ENCODE measurements at places on chromosomes 5 and 9.

DNA sequence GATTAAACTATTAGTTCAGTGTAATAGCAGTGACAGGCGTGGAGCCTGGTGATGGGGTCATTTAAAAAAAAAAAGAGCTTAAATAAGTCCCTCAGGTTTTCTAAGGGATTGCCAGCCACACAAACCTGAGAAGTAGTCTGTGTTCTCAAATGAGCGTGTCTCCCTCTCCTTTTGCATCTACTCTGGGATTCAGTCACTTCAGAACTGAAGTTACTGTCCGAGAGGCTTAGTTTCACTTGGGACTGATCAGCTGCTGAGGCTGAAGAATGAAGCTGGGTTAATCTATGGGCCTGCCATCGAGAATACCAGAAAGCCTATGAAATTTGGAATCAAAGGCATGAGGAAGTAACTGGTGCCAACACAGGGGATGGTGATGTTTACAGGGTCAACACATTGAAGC lies 310.1 kb downstream of the ADAMTS6 start:
- no peak for DNase-seq

DNA sequence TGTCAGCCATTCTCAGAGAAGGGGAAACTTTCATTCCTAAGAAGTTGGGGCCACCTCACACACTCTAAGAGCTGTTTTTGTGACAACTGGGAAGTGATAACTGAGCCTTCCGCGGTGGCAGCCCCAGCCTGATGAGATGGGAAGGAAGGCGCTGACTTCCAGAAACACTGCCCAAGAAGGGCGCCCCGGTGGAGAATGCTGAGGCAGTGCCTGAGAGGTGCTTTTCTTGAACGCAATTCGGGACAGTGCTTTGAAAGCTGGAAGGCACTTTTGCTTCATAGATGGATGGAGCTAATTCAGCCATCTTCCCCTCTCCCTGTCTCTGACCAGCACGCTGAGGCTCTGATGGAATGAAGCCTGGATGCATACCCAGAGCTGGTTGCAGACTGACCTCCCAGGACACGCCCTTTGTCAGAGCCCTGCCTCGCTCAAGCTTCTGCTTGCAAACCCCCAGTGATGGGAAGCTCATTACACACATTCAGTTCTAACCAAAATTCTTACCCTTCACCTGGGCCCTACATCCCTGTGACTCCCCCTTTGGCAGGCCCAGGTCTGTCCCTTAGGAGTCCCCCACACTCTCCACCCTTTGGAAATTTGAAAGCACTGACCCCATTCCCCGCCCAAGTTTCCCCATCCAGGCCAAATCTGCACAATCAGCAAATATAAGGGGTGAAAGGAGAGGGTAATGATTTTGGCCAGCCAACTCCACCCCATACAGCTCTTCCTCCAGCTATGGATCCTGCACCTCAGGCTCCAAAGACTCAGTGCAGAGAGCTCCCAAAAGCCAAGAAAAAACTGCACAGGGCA lies 66.6 kb upstream of the SLC25A51 start:
- DNase-seq, result no peak

DNA sequence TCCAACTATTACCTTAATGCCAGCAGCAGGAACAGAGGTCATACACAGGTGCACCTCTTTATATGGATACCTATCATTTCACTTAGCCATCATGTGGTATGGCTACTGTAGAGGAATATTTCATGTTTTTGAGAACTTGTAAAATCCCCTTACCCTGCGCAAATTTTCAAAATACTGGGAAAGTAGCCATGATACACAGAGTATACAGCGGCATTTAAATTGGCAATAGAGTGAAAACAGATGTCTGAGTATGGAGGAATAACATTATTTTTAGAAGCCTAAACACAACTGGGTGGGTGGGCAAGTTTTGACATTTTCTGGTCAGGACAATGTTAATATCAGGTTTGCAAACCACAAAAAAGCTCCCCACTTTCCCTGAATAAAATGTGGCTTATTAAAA lies 109.5 kb downstream of the SMIM23 start:
- no peak for DNase-seq

GRCh38 chr5:179055436-179055835 lies 4.7 kb upstream of the ZNF354C start:
- no peak for DNase-seq

- no peak for DNase-seq
Observed at GRCh38 chr5:132291026-132291425, 3.2 kb upstream of the SLC22A4 start.

GRCh38 chr9:137970686-137971476 lies 93.3 kb downstream of the CACNA1B start:
- DNase-seq, result no peak

GRCh38 chr9:86735772-86736458 lies 211.4 kb downstream of the GAS1 start:
- DNase-seq, result no peak

DNA sequence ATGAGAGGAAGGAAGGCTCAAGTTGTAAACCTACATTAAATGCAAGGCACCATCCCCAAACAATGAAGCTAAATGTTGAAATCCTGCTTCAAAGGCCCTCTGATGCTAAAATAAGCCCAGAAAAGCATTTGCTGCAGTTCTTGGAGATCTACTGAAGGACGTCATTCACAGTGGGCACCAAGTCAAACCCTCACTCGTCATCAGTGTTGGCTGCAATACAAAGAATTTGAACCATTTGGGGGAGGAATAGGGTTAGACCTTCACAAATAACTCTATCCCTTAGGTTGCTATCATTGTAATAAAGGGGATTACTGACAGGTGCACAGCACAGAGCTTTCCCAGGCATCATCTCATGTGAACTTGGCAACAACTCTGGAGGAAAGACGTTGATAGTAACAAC lies 9.3 kb upstream of the MEGF9 start:
- DNase-seq, result no peak

- DNase-seq, result no peak
Observed at GRCh38 chr9:101369286-101369685, 15.5 kb downstream of the BAAT start.

DNA sequence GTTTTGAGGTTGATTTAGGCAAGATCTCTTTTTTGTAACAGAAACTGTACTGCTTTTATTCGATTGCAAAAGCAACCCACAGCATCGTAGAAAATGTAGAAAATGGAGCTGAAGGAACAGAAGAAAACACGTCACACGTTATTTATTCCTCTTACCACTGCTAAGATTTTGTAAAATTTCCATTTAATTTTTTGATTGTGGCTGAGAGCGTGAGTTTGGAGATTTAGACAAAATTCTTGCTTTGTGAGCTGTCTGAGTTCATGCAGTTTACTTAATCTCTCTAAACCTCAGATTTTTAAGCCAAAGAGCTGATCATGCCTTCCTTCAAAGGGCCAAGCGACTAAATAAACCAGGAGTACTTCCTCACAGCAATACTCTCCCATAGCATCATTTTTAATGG lies 24.8 kb downstream of the DPYSL3 start:
- DNase-seq, result no peak

DNA sequence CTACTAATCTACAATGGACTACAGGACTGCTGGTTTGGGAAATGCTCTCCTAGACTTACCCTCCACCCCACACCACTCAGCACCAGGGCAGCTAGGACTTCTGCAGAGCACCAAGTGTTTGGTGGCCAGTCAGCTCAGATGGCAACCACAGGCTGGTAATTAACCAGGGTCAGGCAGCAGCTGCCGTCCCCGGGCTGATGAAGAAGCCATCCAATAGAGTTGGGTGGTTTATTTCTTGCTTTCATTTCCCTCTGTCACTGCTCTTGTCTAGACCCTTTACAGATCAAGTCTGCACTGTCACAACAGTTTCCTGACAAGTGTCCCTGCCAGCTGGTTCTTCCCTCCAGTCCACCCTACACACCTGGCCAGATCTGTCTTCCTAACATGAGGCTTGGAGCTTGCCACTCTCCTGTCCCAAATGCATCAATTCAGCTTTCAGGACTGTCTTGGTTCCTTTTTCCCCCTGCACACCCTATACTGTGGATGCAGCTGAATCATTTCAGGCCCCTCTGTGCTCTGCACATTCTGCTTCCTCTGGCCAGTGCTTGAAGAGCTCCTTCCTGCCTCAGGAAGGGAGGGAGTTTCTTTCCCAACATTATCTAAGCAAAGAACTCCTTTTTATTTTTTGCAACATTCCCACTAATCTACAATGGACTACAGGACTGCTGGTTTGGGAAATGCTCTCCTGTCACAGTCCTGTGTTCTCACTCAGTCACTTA lies 30.2 kb upstream of the HSPA9 start:
- DNase-seq, result no peak

GRCh38 chr9:90844326-90844725 lies 42.7 kb downstream of the SYK start:
- DNase-seq, result no peak

DNA sequence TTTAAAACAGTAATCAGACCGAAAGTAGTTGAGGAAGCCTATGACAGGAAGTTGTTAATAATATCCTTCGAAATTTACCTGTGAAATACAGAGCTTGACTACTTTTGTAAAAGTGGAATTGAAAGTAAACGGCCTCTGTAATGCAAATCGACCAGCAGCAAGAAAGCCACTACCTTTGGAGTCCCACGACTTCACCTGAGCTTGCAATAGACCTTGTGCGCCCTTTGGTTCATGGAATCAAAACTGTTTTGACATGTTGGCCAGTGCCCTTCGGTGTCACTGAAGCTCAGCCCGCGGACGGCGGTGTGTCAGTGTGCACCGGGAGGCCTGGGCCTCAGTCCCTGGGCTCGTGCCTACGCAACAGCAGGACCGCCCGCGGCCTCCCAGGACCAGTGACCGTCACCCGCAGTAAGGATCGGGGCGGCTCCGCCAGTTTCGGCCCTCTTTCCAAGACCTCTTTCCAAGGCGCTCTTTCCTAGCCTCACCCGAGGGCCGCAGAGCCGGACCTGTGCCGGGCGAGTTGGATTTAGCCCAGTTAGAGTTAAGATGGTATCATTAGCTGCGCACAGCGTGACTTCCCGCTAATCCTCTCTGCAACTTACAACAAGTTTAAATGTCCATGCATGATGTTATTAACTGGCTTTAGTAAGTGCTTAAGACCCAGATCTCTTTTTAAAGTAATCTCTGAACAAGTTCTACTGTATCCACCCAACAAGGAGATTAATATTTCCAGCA lies 223.3 kb downstream of the MEF2C start:
- DNase-seq, result no peak

- DNase-seq, result no peak
Observed at GRCh38 chr5:58009754-58010153, 450.1 kb downstream of the PLK2 start.

DNA sequence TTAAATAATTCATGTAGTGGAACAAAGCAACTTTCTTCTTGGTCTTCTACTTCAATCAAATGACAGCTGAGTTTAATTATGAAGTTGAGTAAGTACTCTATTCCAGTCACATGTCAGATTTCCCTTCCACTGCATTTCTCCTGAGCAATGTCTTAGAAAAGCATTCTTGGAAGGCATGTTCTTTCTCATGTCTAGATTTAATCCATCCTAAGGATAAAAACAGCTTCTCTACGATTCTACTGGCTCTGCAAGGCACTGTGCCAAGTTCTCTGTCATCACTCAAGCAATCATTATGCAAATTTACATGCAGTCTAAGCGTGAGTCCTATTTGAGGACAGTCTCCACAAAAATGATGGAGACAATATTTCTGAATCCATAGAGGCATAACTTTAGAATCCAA lies 142.4 kb downstream of the YIPF5 start:
- DNase-seq, result peak; percentile 62

- DNase-seq, result no peak
Observed at GRCh38 chr9:477193-477592, 262.5 kb downstream of the DOCK8 start.

- DNase-seq, result no peak
Observed at GRCh38 chr9:36892279-36892678, 141.8 kb downstream of the PAX5 start.

DNA sequence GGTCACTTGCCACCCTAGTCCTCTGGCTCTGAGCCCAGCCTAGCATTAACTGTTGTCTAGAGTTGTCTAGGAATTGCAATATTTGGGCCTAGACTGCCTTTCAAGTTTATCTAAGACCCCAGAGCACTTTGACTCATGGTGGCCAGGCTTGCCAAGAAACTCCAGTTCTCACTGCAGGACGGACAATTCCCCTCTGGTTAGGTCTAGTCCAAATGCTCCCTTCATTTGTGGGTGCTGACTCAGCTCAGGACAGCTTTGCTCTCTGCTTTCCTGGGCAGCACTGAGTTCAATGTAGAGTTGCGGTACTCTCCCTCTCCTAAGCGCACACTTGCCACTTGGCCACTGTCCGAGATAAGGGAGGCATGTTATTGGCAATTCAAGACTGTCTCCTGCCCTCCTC lies 619.4 kb downstream of the TLE1 start:
- no peak for DNase-seq

- no peak for DNase-seq
Observed at GRCh38 chr9:110691002-110691549, 22.5 kb downstream of the MUSK start.

GRCh38 chr5:13003457-13003856 lies 941.0 kb downstream of the DNAH5 start:
- DNase-seq, result no peak

DNA sequence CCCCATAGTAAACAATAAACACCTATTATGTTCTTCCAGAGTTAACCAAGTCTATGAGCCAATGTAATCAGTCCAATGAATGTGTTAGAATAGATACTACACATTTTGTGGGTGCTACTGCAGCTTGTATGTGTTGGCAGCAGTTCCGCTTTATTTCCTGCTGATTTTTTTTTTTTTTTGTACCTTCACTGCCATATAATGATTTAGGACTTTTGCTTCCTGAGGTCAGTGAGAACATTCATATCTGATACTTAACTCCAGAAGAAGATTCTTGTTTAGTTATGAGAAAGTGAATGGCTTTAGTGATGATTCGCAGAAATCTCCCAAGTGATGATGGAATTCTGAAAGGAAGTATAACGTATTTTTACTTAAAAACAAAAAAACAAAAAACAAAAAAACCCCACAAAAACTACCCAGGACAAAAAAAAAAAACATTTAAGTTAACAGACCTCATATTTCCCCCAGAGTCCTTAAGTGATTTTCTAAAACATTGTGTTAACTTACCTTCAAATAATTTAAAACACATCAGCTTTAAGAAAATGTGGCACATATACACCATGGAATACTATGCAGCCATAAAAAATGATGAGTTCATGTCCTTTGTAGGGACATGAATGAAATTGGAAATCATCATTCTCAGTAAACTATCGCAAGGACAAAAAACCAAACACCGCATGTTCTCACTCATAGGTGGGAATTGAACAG lies 24.7 kb upstream of the LMNB1 start:
- DNase-seq, result no peak

- DNase-seq, result no peak
Observed at GRCh38 chr5:68872088-68872839, 221.6 kb upstream of the SLC30A5 start.

DNA sequence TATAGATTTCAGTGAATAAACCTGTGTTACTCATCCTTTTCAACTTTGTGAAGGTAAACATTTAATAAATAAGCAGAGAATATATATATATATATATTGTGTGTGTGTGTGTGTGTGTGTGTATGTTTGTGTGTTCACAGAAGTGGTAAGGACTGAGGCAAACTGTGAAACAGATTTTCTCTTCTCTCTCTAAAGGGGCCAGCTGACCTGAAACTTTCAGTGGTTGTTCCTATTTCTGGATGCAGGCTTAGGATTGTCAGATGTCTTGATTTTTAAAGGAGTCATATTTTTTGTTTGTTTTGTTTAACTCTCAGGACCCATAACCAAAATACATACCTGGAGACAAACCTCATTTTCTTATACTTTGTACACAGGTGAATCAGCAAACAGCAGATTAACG lies 714.9 kb upstream of the MEF2C start:
- DNase-seq, result no peak

Measured in NCI-H1436 (cell line).